ENCODE measurements at places on chromosomes 4 and X.
A peak's percentile ranks its signal among the peaks of the same experiment; 100 is the strongest.

- DNase-seq = no peak
These were observed 33.2 kb upstream of the HTRA3 start for GRCh38 chr4:8236106-8236919.

DNA sequence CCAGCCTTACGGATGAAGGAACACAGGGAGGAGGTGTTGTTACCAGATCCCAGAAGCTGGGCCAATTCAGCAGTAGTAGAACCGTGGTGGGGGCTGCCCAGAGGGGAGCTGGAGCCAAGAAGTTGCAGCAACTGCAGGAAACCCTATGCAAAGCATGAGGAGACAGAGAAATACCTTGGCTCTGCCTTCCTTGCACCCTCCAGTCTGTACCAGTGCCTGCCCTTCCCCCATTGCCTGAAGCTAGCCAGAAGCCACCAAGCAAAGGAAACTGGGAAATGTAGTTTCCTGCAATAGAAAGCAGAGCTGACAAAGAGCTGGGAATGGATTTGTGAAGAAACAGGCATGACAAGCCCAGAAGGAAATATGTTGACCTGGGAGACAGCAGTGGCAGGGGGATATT, 108.7 kb upstream of the FUNDC1 start:
- DNase-seq = no peak

DNA sequence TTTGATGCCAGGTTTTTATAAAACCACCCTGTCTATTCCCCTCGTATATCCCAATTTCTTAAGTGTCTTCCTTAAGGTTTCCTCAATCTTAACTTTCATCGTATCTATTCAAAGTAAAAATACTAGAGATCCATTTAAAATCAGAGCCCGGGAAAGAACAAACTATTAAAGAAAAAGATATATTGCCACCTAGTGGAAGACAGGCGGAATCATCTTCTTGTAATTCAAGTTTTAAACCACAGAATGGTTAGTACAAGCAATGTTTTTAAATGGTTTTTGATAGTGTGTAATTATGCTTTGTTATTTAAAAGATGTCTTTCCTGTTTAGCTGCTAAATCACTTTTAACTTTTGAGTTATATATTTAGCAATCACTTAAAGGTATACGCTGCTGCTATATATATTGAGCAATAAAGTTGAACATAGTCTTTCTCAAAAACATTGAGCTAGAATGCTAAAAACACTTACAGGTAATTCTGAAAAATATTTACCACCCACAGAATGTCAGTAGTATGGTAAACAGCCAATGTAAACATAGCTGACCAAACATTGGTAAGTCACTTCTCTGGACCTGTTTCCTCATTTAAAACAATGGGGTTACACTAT, 18.2 kb downstream of the PRDM8 start:
- DNase-seq = no peak

DNA sequence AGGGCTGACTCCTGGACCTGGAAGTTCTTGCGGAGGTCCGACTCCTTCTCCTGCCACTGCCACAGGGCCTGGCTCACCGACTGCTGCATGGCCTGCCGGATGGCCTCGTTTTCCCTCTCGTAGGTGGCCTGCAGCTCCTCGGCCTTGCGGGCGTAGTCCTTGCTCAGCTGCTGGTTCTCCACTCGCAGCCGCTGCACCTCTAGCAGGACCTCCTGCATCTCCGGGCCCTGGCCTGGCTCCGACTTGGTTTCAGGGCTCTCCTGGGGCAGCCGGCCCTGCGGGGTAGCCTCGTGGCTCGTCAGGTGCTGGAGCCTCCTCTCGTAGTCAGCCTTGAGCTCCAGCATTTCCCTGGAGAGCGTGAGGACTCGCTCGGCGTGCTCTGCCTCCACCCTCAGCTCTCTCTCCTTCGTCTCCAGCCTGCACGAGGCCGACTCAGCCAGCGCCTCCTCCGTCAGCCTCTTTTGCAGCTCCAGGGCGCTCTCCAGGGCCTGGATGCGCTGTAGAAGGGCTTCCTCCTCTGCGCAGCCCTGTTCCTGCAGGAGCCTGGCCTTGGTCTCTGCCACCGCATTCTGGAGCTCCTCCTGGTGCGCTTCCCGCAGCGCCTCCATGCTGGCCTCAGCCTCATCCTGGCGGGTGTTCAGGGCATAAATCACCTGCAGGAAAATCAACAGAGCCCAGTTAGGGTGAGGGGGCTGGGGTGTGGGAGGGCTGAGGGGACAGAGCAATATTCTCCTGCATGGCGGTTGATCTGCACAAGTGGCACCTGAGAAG, 72.2 kb downstream of the FAM184B start:
- no peak for DNase-seq

- DNase-seq = no peak
These were observed 49.2 kb downstream of the GPC4 start for GRCh38 chrX:133365871-133366611.

DNA sequence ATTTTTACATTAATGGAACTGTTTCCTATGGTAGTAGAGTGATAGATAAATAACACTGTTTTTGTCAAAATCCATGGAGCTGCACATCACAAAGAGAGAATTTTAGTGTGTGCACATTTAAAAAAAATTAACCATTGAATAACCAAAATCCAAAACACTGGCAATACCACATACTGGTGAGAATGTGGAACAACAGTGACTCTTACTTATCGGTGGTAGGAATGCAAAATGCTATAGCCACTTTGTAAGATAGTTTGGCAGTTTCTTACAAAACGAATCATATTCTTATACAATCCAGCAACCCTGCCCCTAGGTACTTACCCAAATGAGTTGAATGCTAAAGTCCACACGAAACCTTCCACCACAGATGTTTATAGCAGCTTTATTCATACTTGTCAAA, 229.6 kb upstream of the GPR101 start:
- DNase-seq = no peak

- no peak for DNase-seq
These were observed 29.0 kb upstream of the INPP4B start for GRCh38 chr4:142875117-142875516.

DNA sequence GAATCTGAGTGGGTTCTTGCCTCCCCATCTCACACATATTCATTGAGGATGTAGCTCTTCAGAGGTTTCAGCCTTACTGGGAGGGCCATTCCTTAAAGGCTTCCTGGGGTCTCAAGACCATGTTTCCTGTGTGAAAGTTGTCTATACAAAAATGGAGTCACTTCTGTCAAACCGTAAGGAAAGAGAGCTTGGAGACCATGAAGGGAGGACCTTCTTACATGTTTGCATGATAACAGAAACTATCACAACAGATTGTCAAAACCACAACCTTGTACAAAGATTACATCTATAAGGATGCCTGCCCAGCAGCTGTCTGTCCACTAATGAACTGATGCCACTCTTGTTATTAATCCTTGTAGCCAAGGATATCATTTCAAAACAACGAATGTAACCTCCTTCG, 139.3 kb downstream of the PDE5A start:
- no peak for DNase-seq

DNA sequence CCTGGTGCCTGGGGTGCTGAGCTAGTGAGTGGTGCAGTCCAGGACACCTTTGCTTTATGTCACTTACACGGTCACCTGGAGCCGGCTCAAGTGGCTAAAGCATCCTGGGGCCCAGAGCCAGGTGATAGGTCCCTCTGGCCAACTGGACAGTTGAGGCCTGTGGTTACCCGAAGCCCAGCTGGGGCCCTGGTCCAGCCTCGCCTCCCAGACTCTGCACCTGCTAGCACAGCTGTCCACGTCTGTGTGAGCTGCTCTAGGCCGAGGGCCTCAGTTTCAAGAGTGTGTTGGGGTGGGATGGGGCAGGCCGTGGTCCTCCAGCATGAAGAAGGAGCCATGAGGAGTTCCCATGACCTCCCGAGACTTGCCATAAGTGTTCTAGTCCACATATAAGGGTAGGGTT, 7.7 kb upstream of the ADD1 start:
- peak; percentile 11 for DNase-seq

GRCh38 chr4:22428441-22428840, 87.4 kb downstream of the ADGRA3 start:
- DNase-seq = no peak

DNA sequence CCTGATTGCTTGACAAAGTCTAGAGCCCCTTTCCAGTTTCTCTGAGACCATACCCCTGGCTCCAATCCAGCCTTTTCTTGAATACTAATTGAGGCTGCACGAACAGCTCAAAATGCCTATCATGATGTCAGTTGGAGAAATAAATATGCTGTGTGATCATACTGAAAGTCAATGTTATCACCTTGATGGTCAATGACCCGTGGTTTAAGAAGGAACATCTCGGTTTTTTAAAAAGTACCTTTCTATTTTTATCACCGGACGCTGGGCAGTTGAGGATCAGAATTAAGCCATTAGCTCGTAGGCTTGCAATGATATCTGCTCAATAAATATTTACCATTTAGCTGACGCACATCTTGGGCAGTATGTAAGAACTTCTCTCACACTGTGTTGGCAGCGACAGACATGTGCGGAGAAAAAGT, 852 bp upstream of the WDR44 start:
- no peak for DNase-seq

- no peak for DNase-seq
These were observed 2.4 kb downstream of the FAM241A start for GRCh38 chr4:112147697-112148096.

- no peak for DNase-seq
These were observed 563.4 kb downstream of the DACH2 start for GRCh38 chrX:86711531-86712180.

DNA sequence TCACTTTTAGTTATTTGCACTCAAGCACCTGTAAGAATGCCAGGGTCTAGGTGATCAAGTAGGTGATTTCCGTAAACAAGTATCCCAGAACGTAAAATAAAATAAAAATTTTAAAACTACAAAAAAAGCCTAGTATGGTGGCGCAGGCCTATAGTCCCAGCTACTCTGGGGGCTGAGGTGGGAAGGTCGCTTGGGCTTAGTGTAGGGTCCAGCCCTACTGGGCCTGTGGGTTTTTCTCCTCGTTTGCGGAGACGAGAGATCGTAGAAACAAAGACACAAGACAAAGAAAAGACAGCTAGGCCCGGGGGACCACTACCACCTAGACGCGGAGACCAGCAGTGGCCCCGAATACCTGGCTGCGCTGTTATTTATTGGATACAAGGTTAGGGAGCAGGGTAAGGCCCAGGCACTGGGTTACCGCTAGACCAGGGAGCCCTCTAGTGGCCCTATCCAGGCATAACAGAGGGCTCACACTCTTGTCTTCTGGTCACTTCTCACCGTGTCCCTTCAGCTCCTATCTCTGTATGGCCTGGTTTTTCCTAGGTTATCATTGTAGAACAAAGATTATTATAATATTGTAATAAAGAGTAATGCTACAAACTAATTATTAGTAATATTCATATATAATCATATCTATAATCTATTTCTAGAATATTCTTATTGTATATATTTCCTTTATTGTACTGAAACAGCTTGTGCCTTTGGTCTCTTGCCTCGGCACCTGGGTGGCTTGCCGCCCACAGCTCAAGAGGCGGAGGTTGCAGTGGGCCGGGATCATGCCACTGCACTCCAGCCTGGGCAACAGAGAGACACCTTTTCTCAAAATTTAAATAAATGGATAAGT, 38.4 kb downstream of the SAGE1 start:
- peak; percentile 22 for DNase-seq

GRCh38 chrX:112941209-112941837, 100.7 kb upstream of the AMOT start:
- DNase-seq = no peak

GRCh38 chrX:153644356-153645125, 2.5 kb upstream of the DUSP9 start:
- no peak for DNase-seq
